ENCODE measurements at places on chromosomes 2 and 18. TPM values are rescaled to one million over a fixed set of nuclear protein-coding genes. Genes with fewer than 3 reads are reported as not detected.

CHRNG gene
- total RNA-seq = not detected

ASIC4 gene
- 0.42 TPM for total RNA-seq

RIT2 gene
- total RNA-seq = not detected

MALT1 gene
- total RNA-seq = 27.9 TPM

VSNL1 gene
- 0.09 TPM for total RNA-seq

UGT1A4 gene
- not detected for total RNA-seq

TSPYL6 gene
- not detected for total RNA-seq

TSGA10 gene
- total RNA-seq = 8.2 TPM

CYS1 gene
- 2.1 TPM for total RNA-seq

RGPD3 gene
- total RNA-seq = 0.06 TPM

EDAR gene
- total RNA-seq = not detected

FN1 gene
- total RNA-seq = 2,790 TPM

PKDCC gene
- total RNA-seq = 12.9 TPM

GDF7 gene
- total RNA-seq = 0.11 TPM

SIX3 gene
- 0.24 TPM for total RNA-seq

MAL gene
- 0.29 TPM for total RNA-seq

UGT1A8 gene
- total RNA-seq = 15.1 TPM

IL1RL2 gene
- not detected for total RNA-seq

USP40 gene
- total RNA-seq = 22.1 TPM

CDH2 gene
- 90.6 TPM for total RNA-seq

TUBA4B gene
- not detected for total RNA-seq

Measured in Daoy (cell line).